ENCODE measurements at places on chromosomes 2 and 18. TPM values are rescaled to one million over a fixed set of nuclear protein-coding genes. Genes with fewer than 3 reads are reported as not detected.

The PDCD1 gene
- not detected for polyA plus RNA-seq

The UGT1A5 gene
- not detected for polyA plus RNA-seq

The KLHL41 gene
- 2.1 TPM for polyA plus RNA-seq

The DNAH6 gene
- not detected for polyA plus RNA-seq

The ANKRD30BL gene
- polyA plus RNA-seq = 0.35 TPM

The FZD7 gene
- polyA plus RNA-seq = 3.3 TPM

The MFSD6 gene
- 103 TPM for polyA plus RNA-seq

The PLEKHH2 gene
- polyA plus RNA-seq = 19.2 TPM

The CCDC148 gene
- polyA plus RNA-seq = 6.8 TPM

The GAREM2 gene
- polyA plus RNA-seq = 1.6 TPM

The LDAH gene
- 19.1 TPM for polyA plus RNA-seq

The CD207 gene
- not detected for polyA plus RNA-seq

The POTEC gene
- not detected for polyA plus RNA-seq

The FTCDNL1 gene
- 4.8 TPM for polyA plus RNA-seq

The COMMD1 gene
- 110 TPM for polyA plus RNA-seq

The COL5A2 gene
- not detected for polyA plus RNA-seq

The LHCGR gene
- not detected for polyA plus RNA-seq

The FBLN7 gene
- 6.8 TPM for polyA plus RNA-seq

The GKN2 gene
- polyA plus RNA-seq = not detected

The SERPINB12 gene
- not detected for polyA plus RNA-seq

The DNER gene
- 2,466 TPM for polyA plus RNA-seq

The ITGA6 gene
- polyA plus RNA-seq = 2.0 TPM

Measured in Purkinje cell (primary cell).